K562 (cell line): ENCODE measurements at places on chromosomes 6 and 20. TPM values are rescaled to one million over a fixed set of nuclear protein-coding genes. Genes with fewer than 3 reads are reported as not detected.

Gene GABRR1
- total RNA-seq = not detected in 2 replicates

Gene PTPRT
- total RNA-seq = not detected in 2 replicates

Gene BPIFB4
- total RNA-seq = not detected in 2 replicates

Gene CLDN20
- total RNA-seq = not detected in 2 replicates

Gene TBC1D7
- 51.8 and 59.4 TPM in 2 replicates for total RNA-seq

Gene CFAP206
- not detected in 2 replicates for total RNA-seq

Gene BTN1A1
- total RNA-seq = 0.09 TPM in 1 of 2 replicates, not detected in the other

Gene SOX4
- 0.27 and 0.29 TPM in 2 replicates for total RNA-seq

Gene DPPA5
- total RNA-seq = not detected in 2 replicates
